ENCODE measurements at places on chromosomes 1 and 21.

DNA sequence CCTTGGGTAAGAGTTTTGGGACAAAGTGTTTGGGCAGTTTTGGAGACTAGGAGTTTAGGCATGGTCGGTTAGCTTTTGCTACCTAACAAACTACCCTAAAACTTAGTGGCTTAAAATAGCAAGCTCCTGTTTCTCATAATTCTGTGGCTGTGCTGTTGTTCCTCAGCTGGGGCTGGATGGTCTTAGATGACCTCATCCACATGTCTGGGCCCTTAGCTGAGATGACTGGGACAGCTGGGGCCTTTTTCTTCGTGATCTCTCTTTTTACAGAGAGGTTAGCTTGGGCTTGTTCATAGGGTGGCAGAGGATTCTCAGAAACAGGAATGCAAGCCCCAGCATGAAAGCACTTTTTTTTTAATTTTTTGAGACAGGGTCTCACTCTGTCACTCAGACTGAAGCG, 6.6 kb downstream of the ATP1A4 start:
- no peak for DNase-seq

GRCh38 chr1:97942161-97943123, 21.6 kb upstream of the DPYD start:
- no peak for DNase-seq

GRCh38 chr21:45826676-45827301, 154.8 kb upstream of the COL6A1 start:
- peak; percentile 39 for DNase-seq

DNA sequence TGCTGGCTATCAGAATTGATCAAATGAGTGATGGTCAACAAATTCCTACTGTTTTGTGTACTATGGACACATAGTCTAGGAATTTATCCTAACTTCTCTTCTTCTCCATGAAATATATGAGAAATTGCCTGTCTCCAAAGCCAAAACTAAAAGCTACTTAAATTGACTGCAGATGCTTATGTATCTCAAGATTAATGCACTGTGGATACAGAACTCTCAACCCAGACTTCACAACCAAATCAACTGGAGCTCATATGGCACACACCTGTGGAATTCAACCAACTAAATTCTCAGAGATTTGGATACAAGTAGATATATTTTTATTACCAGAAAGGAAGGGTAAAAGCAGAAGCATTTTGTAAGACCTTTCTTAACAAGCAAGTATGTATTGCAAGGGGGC, 566.1 kb downstream of the LTN1 start:
- DNase-seq: no peak
